ENCODE measurements at places on chromosomes 2 and 18.

DNA sequence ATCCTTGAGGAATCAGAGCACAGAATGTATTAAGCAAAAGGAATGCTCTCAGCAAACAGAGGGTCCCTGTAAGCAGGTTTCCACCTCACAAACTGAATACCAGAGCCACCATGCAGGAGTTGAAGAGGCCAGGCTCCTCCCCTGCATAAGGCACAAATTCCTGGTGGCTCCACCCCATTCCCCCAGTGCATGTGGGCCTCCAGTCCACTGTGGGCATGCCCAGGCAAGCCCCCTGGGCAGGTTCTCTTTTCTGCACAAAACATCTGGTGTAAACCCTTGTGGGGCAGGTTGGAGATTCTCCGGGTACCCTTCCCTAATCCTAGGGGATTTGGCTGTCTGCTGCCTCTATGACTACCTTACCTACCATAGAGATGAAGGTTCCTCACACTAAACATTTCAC is 166.5 kb downstream of the PTPRM start:
- DNase-seq, result no peak

DNA sequence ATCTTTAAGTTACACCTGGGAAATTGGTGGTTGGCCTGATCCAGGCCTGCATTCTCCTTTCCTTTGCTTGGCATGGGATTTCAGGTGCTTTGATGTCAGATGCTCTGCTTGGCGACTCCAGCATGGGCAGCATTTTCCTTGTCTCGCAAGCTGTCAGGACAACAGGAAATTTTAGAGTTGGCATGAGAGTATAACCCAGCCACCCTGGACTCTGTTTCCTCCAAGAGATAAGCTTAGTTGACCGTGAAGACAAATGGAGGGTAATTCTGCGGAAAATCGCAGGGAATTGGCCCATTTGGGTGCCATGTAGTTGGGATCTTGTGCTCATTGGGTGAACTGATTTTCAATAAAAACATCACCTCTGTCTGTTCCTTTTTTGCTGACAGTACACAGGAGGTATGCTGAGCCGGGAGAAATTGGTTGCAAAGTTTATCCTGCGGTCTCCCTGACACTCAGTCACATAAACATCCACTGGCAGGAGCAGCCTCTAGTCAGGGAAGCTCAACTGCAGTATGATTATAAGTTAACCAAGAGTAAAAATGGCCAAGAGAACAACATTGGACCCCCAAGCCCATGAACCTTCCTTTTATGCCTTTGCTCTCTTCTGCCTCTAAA is 409.9 kb downstream of the SETBP1 start:
- DNase-seq, result no peak

GRCh38 chr2:122007577-122007976 is 252.1 kb downstream of the TSN start:
- DNase-seq, result no peak

DNA sequence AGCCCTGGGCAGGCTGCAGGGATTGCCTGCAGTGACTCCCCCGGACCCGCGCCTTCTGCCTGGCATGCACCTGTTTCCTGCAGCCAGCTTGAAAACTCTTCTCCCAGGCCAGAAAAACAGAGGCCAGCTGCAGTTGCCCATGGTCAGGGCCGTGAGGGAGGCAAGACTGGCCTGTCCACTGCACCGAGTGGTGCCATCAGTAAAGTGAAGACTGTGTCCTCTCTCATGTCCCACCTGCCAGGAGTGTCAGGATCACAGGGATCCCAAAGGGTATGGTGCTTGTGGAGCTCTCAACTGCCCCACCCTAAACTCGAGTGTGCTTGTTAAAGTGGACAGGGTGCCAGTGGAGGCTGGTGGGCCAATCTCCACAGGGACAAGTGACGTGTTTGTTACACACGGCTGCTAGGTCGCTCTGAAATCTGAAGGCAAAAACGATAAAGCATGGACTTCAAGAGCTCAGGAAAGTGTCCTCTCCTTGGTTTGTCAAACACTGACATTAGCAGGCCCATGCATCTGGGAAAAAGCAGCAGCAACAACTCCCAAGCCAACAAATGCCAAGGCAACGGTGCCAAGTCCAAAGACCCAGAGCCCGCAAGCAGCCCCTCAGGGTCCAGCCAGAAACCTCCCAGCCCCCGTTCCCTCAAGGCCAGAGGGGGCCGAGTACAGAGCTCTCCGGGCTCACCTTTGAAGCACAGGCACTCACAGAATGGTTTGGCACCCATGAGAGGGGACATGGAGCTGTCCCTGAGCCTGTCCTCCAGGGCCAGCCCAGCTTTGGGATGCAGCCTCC is 213.2 kb downstream of the HDAC4 start:
- DNase-seq, result no peak

GRCh38 chr2:48519593-48519992 is 10.4 kb upstream of the STON1 start:
- no peak for DNase-seq

GRCh38 chr2:119323459-119323858 is 43.2 kb downstream of the C2orf76 start:
- no peak for DNase-seq
